SK-N-DZ (cell line): ENCODE measurements at places on chromosomes 3 and 15.

DNA sequence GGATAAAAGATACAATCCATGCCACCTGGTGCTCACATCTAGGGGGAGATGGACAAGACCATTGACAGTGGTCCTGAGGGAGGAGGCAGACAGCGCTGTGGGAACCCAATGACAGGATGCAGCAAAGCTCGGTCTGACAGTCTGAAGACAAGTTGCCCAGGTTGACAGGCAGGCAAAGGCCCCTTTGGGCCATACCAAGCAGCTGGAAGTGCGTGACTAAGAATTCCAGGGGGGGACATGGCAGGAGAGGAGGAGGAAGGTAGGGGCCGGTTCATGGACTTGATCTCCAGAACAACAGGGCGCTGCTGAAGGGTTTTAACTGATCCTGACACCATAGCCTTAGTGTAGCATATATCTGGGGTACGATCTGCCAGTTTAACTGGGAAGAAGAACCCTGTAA lies 83.4 kb downstream of the RPLP1 start:
- DNase-seq, result no peak

DNA sequence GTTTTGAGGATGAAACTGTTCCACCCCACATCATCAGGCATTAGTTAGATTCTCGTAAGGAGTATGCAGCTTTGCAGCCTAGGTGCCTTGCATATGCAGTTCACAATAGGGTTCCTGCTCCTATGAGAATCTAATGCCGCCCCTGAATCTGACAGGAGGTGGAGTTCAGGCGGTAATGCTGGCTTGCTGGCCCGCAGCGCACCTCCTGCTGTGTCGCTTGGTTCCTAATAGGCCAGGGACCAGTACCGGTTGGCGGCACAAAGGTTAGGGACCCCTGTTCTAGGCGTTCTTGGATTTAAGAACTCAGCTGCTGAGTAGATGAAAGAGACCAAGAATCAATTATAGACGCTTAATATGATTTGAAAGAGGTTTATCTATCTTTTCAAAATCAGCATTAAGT lies 595.4 kb downstream of the CADM2 start:
- no peak for DNase-seq

GRCh38 chr3:1380926-1381646 lies 288.3 kb downstream of the CNTN6 start:
- no peak for DNase-seq

DNA sequence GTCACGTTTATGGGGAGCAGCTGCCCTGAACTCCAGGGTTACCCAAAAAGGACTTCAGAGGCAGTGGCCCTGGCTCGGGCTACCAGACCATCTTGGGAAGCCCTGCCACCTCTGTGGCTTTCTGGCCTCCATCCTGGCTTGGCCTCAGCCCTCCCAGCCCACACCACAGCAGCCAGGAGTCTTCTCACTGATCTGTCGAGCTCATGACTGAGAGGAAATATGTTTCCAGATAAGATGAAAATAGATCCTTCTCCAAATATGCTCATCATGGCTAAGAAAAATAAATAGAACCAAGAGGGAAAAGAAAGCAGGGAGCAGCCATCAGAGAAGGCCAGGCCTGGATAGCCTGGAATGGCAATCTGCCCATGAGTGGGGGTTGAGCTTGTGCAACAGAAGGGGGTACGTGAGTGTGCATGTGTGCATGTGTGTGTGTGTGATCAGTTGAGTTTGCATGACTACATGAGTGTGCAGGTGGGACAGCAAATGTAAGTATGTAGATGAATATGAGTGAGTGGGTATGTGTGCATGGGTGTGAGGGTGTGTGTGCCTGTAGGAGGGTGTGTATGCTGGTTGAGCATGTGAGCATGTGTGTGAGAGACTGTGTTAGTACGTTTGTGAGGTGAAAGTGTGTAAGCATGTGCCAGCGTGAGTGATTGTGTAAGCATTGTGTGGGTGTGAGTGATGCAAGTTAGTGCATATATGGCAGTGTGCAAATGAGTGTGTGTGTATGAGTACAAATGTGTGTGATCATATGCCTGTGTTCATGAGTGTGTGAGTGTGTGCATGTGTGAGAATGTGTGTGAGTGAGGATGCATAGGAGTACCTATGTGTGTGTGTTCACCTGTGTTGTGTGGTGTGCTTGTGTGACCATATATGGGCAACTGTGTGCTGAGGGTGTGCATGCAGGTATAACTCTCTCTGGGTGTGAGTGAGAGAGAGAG lies 9.9 kb upstream of the RFT1 start:
- no peak for DNase-seq

- DNase-seq, result no peak
These were observed 3.0 kb upstream of the APH1B start for GRCh38 chr15:63274427-63274826.

GRCh38 chr15:81894061-81894460 lies 151.8 kb downstream of the MEX3B start:
- no peak for DNase-seq

DNA sequence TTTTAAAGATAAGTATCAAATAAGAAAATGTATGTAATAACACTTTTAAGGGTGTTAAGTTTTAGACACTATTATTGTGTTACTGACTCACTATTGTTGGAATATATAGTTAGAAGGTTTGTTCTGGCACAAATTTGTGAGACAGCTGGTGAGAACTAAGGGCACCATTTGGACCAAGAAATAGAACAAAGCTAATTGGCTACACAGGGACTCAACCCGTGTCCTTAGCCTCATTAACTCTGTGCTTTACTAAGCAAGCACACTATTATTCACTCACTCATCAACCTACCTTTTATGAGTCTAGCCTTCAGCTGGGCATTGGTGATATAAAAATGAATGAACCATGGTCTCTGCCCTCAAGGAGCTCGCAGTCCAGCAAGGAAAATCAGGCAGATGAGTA lies 4.1 kb upstream of the UNC13C start:
- DNase-seq, result no peak

DNA sequence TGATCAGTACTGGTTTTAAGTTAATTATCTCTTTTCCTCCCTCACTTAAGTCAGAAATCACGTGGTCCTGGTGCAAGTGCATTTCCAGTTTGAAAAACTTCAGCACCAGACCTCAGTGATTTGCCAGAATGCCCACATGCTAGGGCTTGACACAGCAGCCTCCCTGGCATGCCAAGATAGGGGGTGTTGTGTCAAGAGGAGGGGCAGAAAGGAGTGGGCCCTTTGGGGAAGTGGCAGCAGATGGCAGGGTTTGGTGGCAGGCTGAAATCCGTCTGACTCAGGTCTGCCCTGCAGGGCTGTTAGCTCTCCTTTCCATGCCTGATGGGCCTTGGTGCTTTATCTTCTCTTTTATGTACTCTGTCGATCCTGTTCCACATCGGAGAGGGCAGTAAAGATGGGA lies 23.4 kb downstream of the PXK start:
- no peak for DNase-seq

DNA sequence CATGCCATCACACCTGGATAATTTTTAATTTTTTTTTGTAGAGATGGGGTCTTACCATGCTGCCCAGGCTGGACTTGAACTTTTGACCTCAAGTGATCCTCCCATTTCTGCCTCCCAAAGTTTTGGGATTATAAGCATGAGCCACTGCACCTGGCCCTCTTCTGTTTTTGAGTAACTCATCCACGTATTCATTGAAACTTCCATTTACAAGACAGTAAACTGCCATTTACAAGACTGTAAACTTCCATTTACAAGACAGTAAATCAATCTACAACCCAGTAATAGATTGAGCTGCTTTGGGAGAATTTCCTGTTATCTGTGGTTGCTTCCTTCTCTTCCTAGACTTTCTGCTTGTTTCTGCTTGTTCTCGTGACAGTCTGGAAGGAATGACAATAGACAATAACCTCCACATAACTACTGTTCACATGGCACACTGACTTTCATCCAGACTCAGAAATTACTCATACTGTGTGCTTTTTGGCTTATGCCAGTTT lies 114.7 kb upstream of the CCNL1 start:
- no peak for DNase-seq

DNA sequence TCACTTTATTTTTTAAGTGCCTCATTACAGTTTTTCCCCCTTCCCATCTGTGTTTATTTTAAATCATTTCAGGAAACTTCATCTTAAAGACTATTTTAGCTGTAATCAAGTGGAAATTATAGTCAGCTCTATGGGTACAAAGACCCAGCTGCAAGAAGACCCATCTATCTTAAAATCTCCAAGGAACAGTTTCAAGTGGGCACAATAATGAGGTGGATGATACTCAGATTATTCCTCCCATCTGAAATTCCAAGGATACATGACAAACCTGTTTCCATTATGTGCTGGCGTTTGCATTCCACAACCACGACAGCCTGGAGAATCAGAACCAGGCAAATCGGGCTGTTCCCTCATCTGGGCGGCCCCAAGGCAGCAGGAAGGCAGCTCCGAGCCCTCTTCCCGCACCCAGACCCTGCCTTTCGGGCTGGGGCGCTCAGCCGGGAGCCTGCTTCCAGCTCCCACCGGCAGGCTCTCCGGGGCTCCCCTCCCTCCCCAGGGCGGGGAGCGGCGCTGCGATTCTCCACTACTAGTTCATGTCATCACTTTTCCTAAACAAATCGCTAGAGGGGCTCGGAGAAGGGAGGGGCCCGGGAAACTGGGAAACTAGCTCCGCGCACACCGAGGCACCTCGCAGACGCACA lies at the start of gene MGLL:
MGLL (minus strand) TSS at position 475 of the 641 bp plus-strand sequence; CDS start at position 278, 197 bp downstream.
- DNase-seq, result no peak

GRCh38 chr3:140629357-140630137 lies 48.3 kb upstream of the TRIM42 start:
- DNase-seq, result no peak

- no peak for DNase-seq
These were observed 180.0 kb downstream of the CBLB start for GRCh38 chr3:105688821-105689220.

DNA sequence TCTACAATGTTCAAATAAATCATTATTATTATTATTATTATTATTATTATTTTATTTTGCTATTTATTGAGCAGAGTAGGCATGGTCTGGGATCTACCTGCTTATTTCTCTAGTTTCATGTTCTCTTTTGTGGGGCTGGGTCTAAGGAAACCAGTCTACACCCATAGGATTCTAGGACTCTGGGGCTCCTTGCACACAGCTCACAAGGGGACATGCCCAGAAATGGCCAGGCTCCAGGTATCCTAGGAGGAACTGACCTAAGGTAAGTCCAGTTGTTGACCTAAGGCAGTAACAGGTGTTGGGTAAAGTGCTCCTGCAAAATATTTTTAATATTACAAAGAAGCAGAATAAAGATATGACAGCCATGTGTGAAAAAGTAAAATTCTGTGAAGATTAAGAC lies 149.6 kb upstream of the TBL1XR1 start:
- no peak for DNase-seq

DNA sequence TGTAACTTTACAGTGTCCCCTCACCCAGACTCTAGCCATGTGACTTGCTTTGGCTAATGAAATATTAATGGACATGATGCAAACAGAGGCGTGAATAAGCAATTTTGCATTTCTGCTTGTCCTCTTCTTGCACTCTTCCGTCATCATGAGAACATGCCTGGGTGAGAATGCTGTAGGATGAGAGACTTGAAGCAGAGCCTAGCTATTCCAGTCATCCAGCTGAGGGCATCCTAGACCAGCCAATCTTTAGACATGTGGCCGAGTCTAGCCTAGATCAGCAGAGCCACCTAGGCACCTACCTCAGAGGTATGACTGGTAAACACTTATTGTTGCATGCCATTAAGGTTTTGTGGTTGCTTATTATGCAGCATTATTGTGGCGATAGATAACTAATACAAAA lies 450.5 kb upstream of the AZI2 start:
- peak; percentile 22 for DNase-seq

DNA sequence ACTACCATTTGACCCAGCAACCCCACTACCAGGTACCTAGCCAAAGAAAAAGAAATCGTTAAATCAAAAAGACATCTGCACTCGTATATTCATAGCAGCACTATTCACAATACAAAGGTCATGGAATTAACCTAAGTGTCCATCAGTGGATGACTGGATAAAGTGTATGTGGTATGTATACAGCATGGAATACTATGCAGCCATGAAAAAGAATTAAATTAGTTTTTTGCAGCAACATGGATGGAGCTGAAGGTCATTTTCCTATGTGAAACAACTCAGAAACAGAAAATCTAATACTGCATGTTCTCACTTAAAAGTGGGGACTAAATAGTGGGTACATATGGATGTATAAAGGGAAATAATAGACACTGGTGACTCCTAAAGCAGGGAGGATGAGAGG lies 175.2 kb downstream of the ZIC4 start:
- no peak for DNase-seq

GRCh38 chr15:101108791-101109190 lies 143.1 kb downstream of the CHSY1 start:
- DNase-seq, result no peak

DNA sequence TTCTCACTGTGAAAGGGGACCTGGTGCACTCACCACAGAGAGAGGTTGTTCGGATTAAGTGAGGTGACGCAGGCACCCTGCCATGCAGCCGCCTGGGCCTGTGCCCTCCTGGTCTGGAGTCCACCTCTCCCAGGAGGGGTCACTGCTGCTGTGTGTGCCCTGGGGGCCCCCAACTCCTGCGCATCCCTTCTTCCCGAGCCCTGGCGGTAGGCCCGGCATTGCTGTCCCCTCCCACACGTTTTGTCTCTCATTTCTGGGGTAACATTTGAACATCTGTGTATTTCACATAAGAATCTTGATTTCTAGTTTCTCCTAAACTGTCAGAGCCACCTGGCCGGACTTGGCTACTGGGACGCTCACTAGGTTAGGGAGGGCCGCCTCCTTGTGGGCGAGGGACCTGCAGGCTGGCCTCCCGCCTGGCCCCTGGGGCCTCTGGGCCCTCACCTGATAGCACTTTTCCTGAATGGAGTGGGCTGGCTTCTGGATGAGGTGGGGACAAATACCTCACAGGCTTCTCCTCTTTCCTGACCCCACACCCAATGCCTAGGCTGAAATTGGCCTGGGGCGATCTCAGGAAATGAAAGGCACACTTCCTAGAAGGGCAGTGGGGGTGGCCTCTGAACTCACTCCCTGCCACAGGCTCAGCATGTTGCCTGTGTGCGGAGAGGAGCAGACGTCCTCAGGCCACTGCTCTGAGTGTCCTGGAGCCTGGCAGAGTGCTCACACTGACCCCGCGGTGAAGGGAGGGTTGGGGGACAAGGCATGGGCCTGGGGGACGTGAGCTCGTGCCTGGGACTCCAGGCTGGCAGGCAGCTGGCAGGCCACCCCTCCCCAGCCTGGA lies 104.2 kb upstream of the PRR23E start:
- no peak for DNase-seq

- DNase-seq, result no peak
These were observed 43.8 kb upstream of the SLC25A26 start for GRCh38 chr3:66177026-66177425.

DNA sequence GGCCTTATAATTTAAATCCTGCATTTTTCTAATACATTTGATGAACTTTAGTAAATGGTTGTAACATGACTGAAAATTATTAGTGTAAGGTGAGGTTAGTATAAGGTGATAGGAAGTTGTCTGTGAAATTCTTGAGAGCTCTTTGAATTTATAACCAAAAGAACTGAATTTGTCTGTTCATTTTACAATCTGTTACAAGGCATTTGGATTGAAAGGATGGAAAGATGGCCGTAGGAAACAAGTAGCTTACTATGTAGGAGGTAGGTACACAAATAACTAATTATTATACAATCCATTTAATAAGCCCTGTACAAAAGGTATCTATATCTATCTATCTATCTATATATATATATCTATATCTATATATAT lies 6.6 kb downstream of the DIPK2A start:
- DNase-seq, result no peak
